GM23248 (cell line): ENCODE measurements at places on chromosomes 7 and 10. TPM values are rescaled to one million over a fixed set of nuclear protein-coding genes. Genes with fewer than 3 reads are reported as not detected.
A peak's percentile ranks its signal among the peaks of the same experiment; 100 is the strongest.

GRCh38 chr7:157023589-157023905 lies 13.1 kb upstream of the MNX1 start:
- DNase-seq: no peak

- DNase-seq: no peak
These were observed 68.5 kb upstream of the NFKB2 start for GRCh38 chr10:102327002-102327401.

GRCh38 chr10:12922117-12922900 lies 79.2 kb downstream of the CCDC3 start:
- DNase-seq: no peak

- DNase-seq: no peak
These were observed 1.4 kb upstream of the COBL start for GRCh38 chr7:51318001-51318400.

DNA sequence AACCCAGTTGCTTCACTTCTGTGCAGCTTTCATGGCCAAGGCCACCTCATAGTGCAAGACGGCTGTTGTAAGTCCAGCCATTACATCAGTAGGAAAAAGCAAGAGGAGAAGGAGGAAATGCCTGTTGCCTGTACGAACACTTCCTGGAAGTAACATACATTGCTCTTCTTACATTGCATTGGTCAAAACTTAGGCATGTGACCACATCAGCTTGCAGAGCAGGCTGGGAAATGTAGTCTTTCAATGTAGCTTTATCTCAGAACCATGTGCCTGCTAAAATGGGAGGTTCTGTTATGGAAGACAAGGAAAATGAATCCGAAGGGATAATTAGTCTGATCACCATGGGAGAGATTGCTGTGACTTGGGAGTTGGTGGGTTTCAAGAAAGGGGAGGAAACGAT lies 4.3 kb downstream of the SLC29A3 start:
- peak; percentile 55 for DNase-seq

DNA sequence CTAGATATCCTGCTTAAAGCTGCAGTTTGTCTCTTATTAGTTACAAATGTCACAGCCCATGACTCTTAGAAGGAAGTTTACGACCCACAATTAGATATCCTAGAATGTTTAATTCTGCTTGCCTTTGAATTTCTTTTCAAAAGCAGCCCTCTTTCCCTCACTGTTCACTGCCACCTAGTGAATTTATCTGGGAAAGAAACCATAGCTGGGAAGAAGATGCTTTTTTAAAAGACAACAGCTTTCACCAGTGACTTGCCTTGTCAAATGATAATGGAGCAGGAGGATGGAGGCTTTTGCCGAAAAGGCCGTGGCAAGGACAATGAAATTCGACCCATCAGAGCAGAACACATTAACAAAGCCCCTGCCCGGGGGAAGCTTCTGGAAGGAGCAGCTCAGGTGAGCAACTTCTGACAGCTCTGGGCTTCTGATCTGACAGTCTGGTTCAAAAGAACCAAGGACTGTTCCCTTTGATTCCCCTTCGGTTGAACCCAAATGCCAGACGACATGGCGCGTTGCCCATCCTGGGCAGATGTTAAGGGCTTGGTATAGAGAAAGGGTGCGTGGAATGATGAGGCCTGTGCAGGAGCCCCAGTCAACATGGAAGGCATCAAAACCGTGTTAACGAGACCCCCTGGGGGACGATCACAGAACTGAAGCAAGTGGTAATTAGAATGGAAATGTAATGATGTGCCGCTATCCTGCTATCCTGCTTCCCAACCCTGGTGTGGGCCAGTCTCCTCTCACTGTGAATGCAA lies 236.8 kb downstream of the FRMD4A start:
- DNase-seq: peak; percentile 74

GRCh38 chr10:111705021-111705420 lies 478.5 kb downstream of the GPAM start:
- DNase-seq: peak; percentile 89

DNA sequence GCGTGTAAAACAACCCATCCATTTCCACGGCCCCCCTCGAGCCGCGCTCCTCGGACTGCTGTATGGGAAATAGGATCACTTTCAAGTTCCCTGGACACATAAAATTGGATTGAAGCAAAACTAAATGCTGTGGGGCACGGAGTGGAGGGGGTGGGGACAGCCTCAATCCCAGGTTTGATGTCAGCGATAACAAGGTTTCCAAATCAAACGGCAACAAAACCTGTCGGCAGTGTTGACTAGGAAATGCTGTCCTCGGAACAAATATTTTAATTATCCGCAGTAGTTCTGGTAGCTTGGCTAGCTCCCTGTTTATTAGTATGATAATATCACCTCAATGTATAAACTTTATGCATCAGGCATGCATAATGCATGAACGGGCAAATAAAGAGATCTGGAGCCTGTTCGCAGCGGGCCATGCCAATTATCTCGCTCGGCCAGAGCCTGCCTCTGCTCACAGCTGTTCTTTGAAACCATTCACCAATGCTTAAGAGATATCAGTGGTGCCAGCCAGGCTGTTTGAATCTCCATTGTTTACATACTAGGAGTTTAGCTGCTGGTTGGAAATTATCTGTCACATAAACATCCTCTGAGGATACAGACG lies 161.1 kb downstream of the PAXIP1 start:
- DNase-seq: no peak

DNA sequence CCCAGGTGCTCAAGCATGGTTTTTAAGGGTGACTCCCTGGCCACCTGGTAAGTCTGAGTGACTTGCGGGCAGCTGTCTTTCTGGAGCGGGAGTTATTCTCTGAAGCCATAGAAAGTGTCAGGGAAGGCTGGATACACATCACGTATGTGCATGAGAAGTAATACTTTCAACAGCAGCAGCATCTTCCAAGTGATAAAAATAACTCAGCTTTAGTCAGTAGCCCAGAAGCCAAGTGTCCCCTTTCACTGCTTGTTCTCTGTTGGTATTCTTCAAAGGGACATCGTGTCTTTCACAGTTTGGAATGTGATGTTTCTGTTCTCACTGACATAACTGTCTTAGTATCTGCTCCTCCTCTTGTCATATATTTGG lies 97.6 kb downstream of the KIAA1217 start:
- DNase-seq: peak; percentile 13

GRCh38 chr7:44767912-44768627 lies 19.4 kb downstream of the ZMIZ2 start:
- DNase-seq: peak; percentile 46

- peak; percentile 87 for DNase-seq
These were observed 11.4 kb downstream of the SH3PXD2A start for GRCh38 chr10:103843854-103844570.

GRCh38 chr7:84264396-84264795 lies 69.8 kb upstream of the SEMA3A start:
- no peak for DNase-seq

DNA sequence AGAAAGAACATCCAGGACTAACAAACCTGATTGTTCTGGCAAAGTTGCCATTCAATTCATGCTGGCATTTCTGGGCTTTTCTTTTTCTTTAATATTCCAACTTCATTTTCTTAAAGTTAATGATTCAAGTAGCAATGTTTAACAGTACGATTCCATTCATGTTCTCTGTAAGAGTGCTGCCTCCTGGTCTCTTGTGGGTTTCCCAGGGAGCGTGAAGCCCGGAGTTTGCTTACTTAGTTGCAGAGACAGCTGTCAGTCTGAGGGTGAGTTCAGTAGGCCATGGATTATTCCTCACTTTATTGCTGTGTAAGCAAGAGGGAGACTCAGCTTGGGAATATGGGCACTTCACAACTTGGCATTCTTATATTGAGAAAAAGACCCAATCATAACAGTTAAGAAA lies 142.2 kb downstream of the TWIST1 start:
- no peak for DNase-seq

GRCh38 chr7:88866265-88866863 lies 70.8 kb upstream of the TEX47 start:
- no peak for DNase-seq

PNLIPRP3 gene
- not detected in 2 replicates for total RNA-seq

ADARB2 gene
- not detected in 2 replicates for total RNA-seq

MMS19 gene
- 89.7 and 116 TPM in 2 replicates for total RNA-seq

AKR1C2 gene
- total RNA-seq: 9.6 and 13.7 TPM in 2 replicates

AKR1D1 gene
- total RNA-seq: not detected in 2 replicates

NPS gene
- not detected in 2 replicates for total RNA-seq

CCL26 gene
- total RNA-seq: not detected in 2 replicates

ANK3 gene
- total RNA-seq: 0.54 TPM in 1 of 2 replicates, not detected in the other
